Kidney (tissue), 22 donors: ENCODE measurements at places on chromosomes 3 and 15.

- no peak overlapping the region for H3K4me3 ChIP-seq
- no peaks in the 10 kb centered on the region for H3K4me1 ChIP-seq
- no peak overlapping the region for H3K27ac ChIP-seq
Observed at GRCh38 chr3:159779883-159780282, 208.8 kb upstream of the IL12A start.

GRCh38 chr15:69049976-69050375 is 35.5 kb downstream of the NOX5 start:
- no peak for DNase-seq
- H3K4me1 ChIP-seq: no peaks in the 10 kb centered on the region
- no peak overlapping the region for H3K27ac ChIP-seq
- H3K36me3 ChIP-seq: no peaks in the 10 kb centered on the region
- no peak overlapping the region for H3K4me3 ChIP-seq

DNA sequence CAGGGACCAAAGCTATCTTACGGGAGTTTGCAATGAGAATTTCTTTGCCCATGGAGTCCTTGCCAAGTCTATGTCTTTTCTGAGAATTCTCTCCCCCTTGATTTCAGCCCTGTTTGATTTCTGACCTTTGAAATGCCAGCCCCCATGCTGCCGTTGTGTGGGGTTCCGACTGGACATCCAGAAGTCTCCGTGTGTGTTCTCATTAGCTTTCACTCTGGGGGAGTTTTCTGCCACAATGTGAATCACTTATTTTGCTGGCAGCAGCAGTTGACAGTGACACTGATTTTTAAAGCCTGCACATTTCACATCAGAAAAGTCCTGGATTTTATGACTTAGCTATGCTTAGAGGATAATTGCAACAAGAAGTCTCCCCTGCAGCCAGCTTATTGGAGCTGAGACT is 98.4 kb upstream of the CTDSPL start:
- no peaks in the 10 kb centered on the region for H3K36me3 ChIP-seq
- no peak overlapping the region for H3K27ac ChIP-seq
- no peak overlapping the region for H3K4me3 ChIP-seq
- H3K27me3 ChIP-seq: no peaks in the 10 kb centered on the region
- H3K4me1 ChIP-seq: peaks cover 30% of the 10 kb centered on the region
- DNase-seq: peak; percentile 66

GRCh38 chr15:39502082-39502447 is 78.8 kb upstream of the THBS1 start:
- DNase-seq: no peak
- H3K27me3 ChIP-seq: no peaks in the 10 kb centered on the region
- peaks cover 5% of the 10 kb centered on the region for H3K4me1 ChIP-seq
- H3K27ac ChIP-seq: no peak overlapping the region
- no peak overlapping the region for H3K4me3 ChIP-seq

- no peaks in the 10 kb centered on the region for H3K27me3 ChIP-seq
- H3K36me3 ChIP-seq: no peaks in the 10 kb centered on the region
- no peak overlapping the region for H3K27ac ChIP-seq
- no peak overlapping the region for H3K4me3 ChIP-seq
Observed at GRCh38 chr3:140911822-140912221, 29.8 kb upstream of the SLC25A36 start.

GRCh38 chr3:55965776-55966175 is 478.7 kb upstream of the WNT5A start:
- no peaks in the 10 kb centered on the region for H3K4me1 ChIP-seq
- no peaks in the 10 kb centered on the region for H3K27me3 ChIP-seq
- no peak overlapping the region for H3K4me3 ChIP-seq
- H3K36me3 ChIP-seq: no peaks in the 10 kb centered on the region
- DNase-seq: no peak

DNA sequence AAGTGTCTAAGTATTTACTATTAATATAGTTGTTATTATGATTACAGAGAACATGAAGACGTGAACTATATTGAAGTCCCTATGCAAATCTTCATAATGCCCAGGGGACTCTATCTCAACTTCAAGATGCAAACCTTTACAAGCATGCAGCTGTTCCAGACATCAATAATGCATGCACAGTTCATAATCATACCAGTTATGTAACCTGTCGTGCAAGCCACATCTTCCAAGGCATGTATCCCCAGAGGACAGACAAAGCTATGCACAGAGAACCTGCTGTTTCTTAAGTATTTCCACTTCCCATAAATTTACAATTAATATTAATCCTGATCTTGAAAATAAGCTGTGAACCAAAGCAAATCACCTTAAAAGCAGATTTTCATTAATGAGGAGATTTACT is 534.1 kb downstream of the TUSC7 start:
- H3K27ac ChIP-seq: no peak overlapping the region
- no peak overlapping the region for H3K4me3 ChIP-seq
- no peaks in the 10 kb centered on the region for H3K4me1 ChIP-seq
- DNase-seq: no peak

GRCh38 chr3:46934072-46934471 is 42.5 kb downstream of the CCDC12 start:
- H3K4me3 ChIP-seq: no peak overlapping the region
- DNase-seq: no peak
- H3K27me3 ChIP-seq: no peaks in the 10 kb centered on the region
- H3K27ac ChIP-seq: peak overlapping the region; percentile 77
- H3K36me3 ChIP-seq: peaks cover 23% of the 10 kb centered on the region

- peaks cover 5% of the 10 kb centered on the region for H3K4me1 ChIP-seq
- peaks cover 6% of the 10 kb centered on the region for H3K36me3 ChIP-seq
- H3K27ac ChIP-seq: no peak overlapping the region
- H3K27me3 ChIP-seq: no peaks in the 10 kb centered on the region
Observed at GRCh38 chr15:74891469-74891868, 1.6 kb downstream of the MPI start.

DNA sequence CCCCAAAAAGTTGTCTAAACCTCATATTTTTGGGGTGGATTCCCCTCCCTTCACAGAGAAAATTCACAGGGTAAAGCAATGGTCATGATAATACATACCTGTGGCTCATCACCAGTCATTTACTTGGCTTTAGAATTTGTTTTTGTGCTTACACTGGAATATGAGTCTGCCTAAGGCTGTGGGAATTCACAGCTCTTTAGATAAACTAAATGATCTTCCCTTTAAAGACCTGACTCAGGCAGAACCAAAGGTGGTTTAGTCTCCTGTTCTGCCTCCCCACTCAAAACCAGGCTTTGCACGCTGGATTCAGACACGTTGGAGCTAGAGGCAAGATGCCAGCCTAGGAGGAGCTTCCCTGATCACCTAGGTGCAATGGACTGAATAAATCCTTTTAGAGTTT is 40.3 kb upstream of the BNC1 start:
- H3K27ac ChIP-seq: no peak overlapping the region
- H3K4me3 ChIP-seq: no peak overlapping the region
- DNase-seq: no peak

GRCh38 chr3:17979252-17979651 is 236.8 kb upstream of the TBC1D5 start:
- H3K27ac ChIP-seq: no peak overlapping the region
- no peak for DNase-seq
- H3K36me3 ChIP-seq: no peaks in the 10 kb centered on the region
- no peaks in the 10 kb centered on the region for H3K27me3 ChIP-seq
- H3K4me3 ChIP-seq: no peak overlapping the region

GRCh38 chr3:63193647-63194046 is 84.5 kb upstream of the SYNPR start:
- peak; percentile 35 for DNase-seq
- H3K4me3 ChIP-seq: no peak overlapping the region
- no peaks in the 10 kb centered on the region for H3K4me1 ChIP-seq
